ENCODE measurements at places on chromosomes 2 and 18.

- DNase-seq: no peak
Observed at GRCh38 chr2:197879812-197880408, 75.5 kb downstream of the PLCL1 start.

DNA sequence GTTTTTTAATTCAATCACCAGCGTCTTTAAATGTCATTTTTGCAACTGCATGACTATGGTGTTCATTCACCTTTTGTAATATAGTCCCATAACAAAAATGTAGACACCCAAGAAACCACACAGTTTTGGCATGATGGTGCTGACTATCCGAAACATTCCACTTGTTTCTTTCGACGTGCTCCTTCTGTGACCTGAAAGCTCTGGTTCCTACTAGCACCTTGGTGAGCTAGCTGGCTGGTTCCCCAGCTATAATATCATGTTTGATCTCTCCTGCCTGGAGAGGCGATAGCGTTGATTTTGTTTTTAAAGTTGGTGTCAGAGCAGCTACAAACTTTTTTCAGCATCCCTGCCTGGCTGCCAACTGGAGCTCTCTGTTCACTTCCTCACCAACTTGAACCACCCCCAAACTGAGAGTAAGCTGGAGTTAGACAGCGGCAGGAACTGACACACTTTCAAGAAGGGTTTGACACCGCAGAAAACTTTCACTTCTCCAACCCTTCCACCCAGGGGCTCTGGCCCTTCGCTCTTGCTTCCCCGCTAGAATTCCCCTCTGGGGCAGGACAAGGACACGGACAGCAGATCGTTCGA, 1.1 kb downstream of the ATAD2B start:
- no peak for DNase-seq

DNA sequence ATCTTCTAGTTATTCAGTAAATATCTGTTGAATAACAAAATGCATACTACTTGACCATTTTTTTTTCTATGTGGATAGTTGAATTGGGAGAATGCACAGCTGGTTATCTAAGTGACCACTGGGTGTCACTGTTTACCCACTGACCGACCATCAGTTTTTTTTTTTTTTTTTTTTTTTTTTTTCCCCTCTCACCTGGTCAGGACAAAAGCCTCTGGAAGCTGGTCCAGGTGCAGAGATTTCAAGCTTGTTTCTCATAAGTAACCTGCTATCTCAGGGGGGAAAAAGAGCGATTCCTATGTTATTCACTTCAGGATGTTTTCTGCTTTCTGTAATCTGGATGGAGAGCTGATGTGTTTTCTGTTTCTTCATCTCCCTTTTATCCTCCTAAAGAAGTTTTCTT, 256.0 kb downstream of the DCDC2C start:
- DNase-seq: peak; percentile 48

DNA sequence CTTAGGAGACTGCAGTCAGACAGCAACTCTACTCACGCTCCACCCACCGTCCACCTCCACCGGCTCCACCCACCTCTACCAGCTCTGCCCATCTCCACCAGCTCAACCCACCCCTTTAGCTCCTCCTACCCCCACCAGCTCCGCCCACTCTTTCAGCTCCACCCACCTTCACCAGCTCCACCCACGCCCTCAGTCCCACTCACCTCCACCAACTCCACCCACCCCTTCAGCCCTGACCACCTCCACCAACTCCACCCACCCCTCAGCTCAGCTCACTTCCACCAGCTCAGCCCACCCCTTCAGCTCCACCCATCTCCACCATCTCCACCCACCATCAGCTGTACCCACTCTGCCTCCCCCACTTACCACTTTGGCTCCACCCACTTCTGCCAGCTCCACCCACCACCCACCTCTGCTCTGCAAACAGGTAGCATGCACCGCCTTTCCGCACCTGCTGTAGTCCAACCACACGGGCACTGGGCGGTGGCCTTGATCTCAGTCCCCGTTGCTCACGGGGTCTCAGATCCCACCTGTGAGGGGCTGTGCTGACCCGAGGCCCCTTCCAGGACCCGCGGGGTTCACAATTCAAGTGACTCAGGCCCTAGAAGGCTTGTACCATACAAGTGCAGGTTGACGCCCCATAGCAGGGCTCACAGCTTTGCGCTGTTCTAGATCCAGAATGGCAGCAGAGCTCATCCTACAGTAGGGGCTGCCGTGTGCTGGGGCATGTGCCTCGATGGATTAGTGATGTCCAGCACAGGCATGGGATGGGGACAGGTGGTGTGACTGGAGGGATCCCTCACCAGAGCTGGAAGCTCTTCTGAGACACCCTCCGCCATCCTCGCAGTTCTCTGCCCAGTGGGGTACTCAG, 77.2 kb upstream of the OTOS start:
- peak; percentile 30 for DNase-seq

GRCh38 chr2:229104974-229105387, 166.1 kb downstream of the PID1 start:
- no peak for DNase-seq

GRCh38 chr2:127581516-127582490, 46.3 kb downstream of the MYO7B start:
- peak; percentile 9 for DNase-seq

DNA sequence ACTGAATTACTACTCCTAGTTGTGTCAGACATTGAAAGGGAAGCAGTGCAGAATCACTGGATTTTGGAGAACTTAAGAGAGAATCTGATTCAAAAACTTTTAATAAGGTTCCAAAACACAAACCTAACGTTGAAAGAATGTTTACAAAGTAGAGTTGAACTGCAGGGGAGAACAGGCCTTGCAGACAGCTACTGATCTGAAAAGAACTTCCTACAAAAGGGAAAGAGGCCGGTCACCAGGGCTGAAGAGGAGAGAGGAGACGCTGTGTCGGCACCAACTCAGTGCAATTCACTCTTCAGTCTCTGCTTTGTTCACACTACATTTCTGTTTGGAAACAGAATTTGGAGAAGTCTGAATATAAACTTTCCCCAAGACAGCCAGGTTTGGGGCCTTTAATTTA, 124.0 kb downstream of the GAREM1 start:
- no peak for DNase-seq

- peak; percentile 36 for DNase-seq
Observed at GRCh38 chr2:56191617-56192016, 7.8 kb downstream of the CCDC85A start.

GRCh38 chr18:78693429-78693828, 286.2 kb upstream of the SALL3 start:
- DNase-seq: no peak

DNA sequence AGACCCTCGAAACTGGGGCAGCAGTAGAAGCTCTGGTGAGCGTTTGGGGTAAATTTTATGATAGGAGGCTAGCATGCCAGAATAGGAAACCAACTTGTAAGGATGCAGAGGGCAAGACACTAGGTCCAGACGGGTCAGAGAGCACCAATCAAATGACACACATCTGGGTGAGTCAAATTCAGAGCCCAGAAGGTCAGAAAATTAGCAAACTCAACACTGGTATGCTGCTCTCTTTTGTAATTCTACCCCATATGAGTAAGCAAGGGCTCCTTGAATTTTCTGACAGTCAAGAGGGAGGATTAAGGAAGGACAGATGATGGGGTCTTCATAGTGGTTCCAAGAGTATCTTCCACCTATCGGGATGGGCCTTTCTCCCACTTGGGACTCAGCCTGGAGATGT, 209.8 kb downstream of the BCL2 start:
- no peak for DNase-seq

DNA sequence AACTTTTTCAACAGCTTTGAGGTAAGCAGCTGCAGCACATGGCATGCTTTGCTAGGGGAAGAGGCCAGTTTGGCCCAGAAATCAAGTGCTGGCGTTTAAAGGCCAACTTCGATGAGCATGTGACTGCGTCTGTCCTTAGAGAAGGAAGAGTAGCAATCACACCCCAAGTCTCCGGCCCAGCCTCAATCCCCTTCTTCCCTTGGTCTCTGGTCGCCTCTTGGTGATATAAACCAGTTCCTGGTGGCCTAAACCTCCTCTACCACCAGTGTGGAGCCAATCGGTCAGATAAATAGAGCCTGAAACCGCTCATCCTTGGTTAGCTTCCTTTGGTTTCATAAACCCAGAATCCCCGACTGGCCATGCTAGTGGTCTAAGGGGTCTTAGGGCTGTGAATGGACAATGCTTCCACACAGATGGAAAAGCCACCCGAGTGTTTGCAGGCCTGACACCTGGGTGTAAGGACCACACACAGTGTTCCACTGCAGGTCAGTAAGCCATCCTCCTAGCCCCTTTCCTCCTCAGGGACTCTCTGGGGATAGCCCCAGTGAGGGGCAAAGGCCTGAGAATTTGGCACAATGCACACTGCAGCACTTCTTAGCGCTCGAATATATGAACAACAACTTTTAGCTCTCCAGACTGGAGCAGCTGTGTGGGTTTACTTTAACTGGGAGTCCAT, 23.0 kb upstream of the COX7A2L start:
- no peak for DNase-seq

- DNase-seq: no peak
Observed at GRCh38 chr2:165044505-165045303, 89.4 kb upstream of the SLC38A11 start.

DNA sequence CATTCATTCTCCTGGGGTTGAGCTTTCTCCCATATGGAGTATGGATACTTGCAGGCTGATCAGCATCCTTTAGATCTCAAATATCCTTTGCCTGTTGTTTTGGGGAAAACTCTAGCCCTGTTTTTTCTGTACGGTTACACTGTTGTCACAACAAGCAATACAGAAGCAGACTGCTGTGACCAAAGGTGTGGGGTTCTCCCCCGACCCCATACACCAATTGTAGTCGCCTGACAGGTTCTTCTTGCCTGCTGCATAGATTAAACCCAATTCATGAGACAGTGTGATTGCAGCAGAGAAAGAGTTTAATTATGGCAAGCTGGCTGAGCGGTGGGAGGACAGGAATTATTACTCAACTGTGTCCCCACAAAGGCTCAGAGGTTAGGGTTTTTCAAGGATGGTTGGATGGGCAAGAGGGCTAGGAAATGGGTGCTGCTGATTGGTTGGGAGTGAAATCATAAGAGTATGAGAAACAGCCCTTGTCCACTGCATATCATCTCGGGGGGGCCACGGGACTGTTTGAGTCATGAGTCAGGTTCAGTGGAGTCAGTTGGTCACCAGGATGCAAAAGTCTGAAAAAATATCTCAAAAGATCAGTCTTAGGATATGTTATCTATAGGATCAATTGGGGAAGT, 40.6 kb downstream of the ITGB1BP1 start:
- no peak for DNase-seq

- DNase-seq: no peak
Observed at GRCh38 chr2:44779793-44780192, 161.7 kb upstream of the SIX3 start.

GRCh38 chr18:43393174-43393573, 115.9 kb upstream of the SYT4 start:
- DNase-seq: no peak

DNA sequence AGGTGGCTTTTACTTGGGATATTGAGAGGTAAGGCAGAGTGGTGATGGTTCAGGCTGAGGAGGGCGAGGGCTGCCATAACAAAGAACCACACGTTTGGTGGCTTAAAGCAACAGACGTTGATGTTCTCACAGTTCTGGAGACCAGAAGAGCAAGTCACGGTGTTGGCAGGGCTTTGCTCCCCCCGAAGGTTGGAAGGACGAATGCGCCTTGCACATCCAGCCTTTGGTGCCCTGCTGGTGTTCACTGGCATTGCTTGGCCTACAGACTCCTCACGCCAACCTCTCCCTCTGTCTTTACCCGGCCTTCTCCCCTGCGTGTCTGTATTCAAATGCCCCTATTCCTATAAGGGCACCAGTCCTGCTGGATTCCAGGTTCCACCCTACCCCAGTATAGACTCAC, 125.4 kb downstream of the TPO start:
- no peak for DNase-seq

DNA sequence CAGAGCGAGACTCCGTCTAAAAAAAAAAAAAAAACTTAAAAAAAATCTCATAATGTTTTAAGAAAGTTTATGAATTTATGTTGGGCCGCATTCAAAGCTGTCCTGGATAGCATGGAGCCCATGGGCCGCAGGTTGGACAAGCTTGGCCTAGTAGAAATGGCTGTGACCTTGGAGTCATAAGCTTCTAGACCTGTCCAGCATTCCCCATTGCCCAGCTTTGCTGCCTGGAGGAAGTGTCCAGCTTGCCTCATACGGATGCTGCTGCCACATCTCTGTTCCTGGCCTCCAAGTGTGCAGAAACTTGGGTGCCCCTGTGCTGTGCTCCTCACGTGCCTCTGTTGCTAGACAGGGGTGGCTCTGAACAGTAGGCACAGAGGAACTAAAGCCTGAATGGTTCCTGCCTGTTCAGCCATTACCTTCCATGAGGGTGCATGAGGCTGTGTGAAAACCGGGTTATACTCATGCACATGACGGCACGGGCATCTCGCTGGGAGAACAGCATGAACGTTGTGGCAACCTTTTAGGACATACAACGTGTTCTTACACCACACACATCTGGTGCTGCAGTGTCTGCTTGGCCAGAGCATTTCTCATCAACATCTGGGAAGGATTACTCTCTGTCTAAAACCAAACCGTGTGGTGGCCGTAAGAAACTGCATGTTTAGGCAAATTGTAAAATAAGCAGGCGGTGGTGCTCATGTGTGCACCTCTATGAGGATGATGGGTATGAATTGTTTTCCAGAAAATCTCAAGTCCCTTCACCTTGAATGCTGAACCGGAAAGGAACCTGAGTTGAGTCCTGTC, 38.2 kb downstream of the FHOD3 start:
- DNase-seq: no peak

- DNase-seq: peak; percentile 41
Observed at GRCh38 chr2:6957910-6958615, 40.9 kb downstream of the RNF144A start.

GRCh38 chr2:113171334-113172075, 2.3 kb upstream of the PSD4 start:
- no peak for DNase-seq

- DNase-seq: no peak
Observed at GRCh38 chr2:11708106-11708505, 38.1 kb upstream of the NTSR2 start.

- no peak for DNase-seq
Observed at GRCh38 chr2:181262782-181263181, 194.4 kb upstream of the ITGA4 start.

- no peak for DNase-seq
Observed at GRCh38 chr2:43879261-43879660, 40.5 kb downstream of the ABCG8 start.

DNA sequence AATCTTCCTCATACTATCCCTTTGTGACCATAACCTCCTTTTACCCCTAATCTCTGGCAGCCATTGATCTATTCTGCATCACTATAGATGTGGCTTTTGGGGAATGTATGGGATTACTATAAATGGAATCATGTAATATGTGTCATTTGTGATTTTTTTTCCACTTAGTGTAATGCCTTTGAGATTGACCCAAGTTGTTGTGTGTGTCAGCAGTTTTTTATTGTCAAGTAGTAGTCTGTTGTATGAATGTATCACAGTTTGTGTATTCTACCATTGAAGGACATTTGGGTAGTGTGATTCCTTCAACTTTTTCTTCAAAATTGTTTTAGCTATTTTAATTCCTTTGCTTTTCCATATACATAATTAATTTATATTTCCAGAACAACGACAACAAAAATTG, 18.6 kb downstream of the VRK2 start:
- no peak for DNase-seq
